ENCODE measurements at places on chromosomes 6 and 20. TPM values are rescaled to one million over a fixed set of nuclear protein-coding genes. Genes with fewer than 3 reads are reported as not detected.

The FAM110A gene
- total RNA-seq: 8.2 TPM

DNA sequence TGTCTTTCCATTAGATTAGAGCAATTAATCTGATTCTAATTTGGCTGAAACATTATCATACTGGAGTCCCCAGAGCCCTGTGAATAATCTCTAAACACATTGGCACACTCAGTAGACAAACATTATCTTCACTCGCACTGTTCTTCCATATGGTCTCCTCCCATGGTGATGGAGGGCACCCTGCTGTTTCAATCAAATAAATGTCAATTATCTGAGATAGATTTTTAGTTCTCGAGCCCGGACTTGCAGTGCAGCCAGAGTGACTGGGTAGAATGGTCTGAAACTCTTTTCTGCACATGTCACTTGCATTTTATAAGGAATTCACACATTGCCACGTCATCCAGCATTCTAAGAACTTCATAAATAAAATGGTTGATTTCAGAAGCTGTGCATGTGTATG is 90.6 kb upstream of the MAP3K7 start:
- DNase-seq: no peak

DNA sequence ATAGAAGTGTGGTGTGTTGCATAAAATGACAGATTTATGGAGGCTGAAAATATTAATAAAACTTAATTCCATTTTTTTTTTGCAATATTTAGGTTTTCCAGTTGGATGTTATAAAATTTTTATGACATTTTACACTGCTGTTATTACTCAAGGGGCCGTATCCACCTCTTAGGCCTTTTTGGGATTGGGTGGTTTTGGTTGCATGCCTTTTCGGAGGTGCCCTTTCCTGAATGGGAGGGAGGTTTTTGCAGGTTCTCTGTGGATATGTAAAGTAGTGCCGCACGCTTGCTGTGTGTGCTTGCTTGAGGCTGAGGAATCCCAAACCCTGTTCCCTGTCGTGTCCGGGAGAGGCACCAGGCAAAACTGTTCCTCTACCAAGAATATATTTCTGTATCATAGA is 6.8 kb downstream of the ARID1B start:
- DNase-seq: no peak

DNA sequence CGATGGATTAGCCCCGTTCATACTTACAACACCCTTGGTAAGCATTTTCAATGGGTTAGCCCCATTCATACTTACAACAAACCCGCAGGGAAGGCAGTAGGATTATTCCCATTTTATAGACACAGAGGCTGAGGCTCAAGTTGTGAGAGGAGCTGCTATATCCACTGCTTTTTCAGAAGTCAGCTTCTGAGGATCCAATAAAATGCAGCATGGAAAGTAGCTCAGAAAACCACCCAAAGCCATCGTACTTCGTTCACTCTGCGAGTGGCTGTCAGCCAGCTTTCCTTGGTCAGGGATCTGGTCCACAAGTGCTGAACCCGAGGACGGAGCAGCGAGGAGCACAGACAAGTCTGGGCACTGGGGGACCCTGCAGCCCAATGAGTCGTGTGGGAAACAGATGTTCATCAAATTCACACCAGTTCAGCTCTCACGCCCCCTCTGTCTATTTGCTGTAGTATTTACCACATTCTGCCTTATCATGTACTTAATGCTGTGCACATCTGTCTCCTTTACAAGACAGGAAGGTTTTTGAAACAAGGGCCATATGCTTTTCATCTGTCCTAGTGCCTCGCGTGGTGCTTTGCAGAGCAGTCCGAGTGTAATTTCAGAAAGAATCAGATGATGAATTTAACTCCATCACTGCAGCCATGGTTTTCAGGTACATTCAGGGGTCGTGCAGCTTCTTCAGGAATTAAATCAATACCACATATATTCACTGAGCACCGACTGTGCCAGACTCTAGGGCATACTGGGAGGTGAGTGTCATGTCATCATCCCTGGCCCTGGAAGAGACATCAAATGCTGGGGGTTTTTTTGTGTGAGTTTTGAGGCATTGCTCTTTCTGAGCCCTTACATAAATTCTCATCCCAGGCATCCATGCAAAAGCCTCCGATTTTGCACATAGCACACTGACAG is 256.9 kb downstream of the CDH26 start:
- no peak for DNase-seq

The KCNS1 gene
- total RNA-seq: not detected

GRCh38 chr20:49282584-49283171 is 4.8 kb upstream of the ZNFX1 start:
- no peak for DNase-seq

- DNase-seq: no peak
Measured at GRCh38 chr6:32108094-32108627, 977 bp downstream of the TNXB start.

DNA sequence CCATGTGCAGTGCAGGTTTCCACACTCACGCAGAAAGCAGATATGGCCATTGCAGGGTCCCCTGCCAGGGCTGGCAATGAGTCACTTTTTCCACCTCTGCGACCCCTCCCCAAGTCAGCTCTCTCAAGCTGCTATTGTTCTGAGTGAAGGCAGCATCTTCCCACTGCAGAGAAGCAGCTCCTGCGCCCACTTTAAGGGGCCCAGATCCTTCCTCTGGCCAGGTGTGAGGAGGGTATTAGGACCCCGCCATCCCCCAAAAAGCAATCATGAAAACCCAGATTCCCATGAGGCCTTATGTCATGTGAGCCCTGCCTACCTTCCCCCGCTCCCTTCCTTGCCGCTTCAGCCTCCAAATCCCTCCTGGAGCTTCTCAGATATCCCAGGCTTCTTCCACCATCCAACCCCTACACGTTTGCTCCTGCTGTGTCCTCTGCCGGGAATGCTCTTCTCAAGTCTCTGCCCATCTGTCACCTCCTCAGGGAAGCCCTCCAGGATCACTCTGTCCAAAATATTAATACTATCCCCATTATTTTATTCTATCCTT is 220.3 kb downstream of the NFATC2 start:
- no peak for DNase-seq

Measured in breast epithelium (tissue), 4 donors.